Activated CD8-positive, alpha-beta memory T cell treated with anti-CD3 and anti-CD28 coated beads, Interleukin-2, amount 50 U/mL, for 48 hours (primary cell): ENCODE measurements at places on chromosomes 12 and 14.
A peak's percentile ranks its signal among the peaks of the same experiment; 100 is the strongest.

GRCh38 chr14:32203928-32204357, 874 bp upstream of the RNU6-8 start:
- no peak for DNase-seq

GRCh38 chr14:51004801-51005526, 60.7 kb upstream of the PYGL start:
- DNase-seq: no peak

DNA sequence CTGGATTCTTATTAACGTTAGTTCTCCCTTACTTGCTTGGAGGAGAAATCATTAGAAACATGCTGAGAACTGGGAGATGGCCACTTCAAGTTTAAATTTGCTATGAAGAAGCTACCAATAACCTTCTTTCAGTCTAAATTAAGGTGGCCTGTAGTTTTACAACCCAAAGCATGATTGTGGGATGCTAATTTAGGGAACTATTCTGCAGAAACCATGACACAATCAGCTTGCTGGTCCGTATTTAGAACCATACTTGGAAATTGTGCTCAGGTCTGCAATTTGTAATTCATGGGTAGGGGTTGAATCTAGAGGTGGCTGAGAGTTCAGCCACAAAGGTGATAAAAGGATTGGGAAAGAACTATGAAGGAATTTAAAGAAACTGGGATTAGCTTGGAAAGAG, 405.7 kb downstream of the RAD51B start:
- DNase-seq: no peak

GRCh38 chr12:7096006-7096932, 4.0 kb upstream of the C1R start:
- DNase-seq: no peak

- no peak for DNase-seq
These were observed 240.5 kb downstream of the TMEM132C start for GRCh38 chr12:128507470-128507869.

DNA sequence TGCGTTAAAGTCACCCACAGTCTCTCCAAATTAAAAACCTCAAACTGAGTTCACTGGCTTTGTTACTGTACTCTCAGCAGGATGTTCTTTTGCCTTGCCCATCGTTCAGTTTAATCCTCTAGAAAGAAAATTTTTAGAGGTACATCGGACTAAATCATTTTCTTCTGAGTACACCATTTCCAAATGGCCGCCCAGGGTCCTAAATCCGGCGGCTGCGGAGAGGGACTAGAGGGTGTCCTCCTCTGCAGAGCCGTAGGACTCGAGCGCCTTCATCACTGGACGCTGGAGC, 1.4 kb downstream of the LIN7A start:
- DNase-seq: no peak

DNA sequence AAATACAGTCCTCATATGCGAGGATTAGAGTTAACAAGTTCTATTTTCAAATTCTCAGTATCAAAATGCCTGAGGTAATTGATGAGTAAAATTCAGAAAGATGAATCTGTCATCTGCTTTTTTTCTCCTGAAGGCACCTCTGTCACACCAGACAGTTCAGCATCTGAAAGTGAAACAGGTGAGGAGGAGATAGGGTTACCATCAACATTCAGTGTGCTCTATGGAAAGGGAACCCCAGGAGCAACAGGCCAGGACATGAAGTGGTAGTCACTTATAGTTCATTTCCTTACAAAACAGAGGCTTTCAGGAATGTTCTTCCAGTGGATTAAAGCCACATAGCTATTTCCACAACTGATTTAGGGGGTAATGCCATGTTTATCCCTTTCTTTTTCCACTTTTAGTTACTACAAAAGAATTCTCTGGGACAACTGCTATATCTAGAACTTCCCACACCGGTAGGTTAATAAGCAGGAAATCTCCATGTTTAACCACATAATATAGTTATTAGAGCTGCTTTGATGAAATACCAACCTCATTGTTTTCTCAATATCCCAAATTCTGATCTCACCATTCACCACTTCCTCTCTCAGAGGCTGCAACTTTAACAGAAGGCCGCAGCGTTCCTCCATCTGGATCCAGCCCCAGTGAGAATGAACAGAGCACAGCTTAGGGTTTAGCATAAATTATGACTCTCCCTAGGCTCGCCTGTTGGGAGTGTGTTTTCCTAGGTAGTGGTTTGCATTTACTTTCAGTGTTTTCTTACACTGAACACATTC, 177.0 kb upstream of the CNTN1 start:
- no peak for DNase-seq

DNA sequence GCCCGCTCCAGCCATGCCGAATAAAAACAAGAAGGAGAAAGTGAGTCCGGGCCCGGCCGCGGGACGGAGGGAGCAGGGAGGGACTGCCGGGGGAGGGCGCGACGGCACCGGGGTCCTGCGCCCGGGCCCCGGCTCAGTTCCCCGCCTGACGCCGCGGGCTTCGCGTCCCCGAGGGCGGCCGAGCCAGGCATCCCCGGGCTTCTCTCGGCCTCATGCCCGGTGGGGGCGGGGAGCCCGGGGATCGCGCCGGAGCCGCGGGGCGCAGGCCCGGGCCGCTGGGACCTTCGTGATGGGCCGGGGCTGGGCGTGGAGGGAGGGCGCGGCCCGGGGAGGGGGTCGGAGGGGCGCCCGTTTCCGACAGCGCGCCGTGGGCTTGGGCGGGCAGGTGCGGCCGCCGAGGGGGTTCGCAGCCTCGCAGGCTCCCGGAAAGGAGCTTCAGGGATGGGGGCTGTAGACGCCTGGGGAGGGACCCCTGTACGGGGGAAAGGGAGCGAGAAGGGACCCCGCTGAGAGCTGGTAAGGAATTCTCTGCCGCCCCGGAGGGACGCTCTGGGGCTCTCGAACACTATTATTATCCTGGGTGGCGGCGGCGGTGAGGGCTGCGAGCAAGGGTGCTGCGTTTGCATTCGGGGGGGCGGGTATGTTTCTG, 496 bp downstream of the PPP2R5C start:
- peak; percentile 73 for DNase-seq

DNA sequence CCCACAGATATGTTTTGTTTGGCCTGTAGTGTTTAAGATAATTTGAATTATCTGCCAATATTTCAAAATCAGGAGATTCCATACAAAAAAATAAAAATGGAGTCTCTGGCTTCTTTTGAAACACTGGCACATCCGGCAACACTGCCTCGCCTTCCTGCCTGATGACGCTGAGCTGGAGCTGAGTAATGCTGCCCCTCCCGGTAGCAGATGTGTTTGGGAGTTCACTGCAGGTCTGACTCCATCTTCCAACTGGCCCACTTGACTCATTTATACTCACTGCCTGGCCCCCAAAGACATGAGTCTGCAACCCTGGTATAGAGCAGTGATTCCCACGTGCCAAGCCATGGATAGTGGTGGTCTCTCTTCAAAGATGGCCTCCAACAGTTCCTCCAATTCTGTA, 7.4 kb downstream of the CIT start:
- DNase-seq: no peak

DNA sequence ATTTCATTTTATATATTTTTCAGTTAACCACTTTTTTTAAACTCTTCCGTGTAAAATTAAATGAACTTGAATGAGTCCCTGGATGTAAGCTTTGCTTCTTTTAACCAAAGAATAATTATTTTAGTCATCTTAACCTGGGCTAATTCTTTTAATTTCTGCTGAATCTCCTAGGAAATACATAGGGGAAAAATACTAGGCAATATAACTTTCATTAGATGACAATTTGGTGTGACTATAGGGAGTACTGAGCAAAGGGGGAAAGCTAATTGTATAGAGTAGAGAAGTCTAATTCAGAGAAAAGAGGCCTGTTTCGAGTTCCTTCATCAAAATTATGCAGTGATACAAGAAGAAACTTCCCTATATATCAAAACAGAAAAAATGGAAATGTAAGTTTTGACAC, 388.1 kb downstream of the NOVA1 start:
- DNase-seq: no peak

GRCh38 chr12:124057691-124058090, 84.7 kb downstream of the ZNF664 start:
- no peak for DNase-seq

GRCh38 chr14:87899228-87899627, 93.8 kb downstream of the GALC start:
- no peak for DNase-seq

DNA sequence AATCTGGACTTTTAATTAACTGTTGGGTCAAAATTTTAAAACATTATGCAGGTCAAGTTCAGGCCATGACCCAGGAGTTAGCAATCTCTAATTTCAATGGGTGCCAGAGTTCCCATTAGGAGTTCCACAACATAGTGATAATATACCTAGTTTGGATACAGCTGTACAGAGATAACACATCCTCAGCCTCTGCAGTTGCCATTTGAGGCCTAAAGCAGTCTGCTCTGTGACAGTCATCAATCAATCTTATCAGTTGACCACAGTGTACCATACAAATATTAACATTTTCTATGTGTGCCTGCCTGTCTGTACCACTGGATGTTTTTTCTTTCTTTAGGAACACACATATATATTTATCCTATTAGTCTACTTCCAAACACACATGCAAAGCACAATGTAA, 54.0 kb upstream of the BBS10 start:
- DNase-seq: no peak

- no peak for DNase-seq
These were observed 86.4 kb downstream of the DICER1 start for GRCh38 chr14:95070748-95071435.

GRCh38 chr14:22882529-22883172, 371 bp upstream of the REM2 start:
- no peak for DNase-seq

GRCh38 chr12:40158592-40159111, 52.8 kb upstream of the SLC2A13 start:
- no peak for DNase-seq

DNA sequence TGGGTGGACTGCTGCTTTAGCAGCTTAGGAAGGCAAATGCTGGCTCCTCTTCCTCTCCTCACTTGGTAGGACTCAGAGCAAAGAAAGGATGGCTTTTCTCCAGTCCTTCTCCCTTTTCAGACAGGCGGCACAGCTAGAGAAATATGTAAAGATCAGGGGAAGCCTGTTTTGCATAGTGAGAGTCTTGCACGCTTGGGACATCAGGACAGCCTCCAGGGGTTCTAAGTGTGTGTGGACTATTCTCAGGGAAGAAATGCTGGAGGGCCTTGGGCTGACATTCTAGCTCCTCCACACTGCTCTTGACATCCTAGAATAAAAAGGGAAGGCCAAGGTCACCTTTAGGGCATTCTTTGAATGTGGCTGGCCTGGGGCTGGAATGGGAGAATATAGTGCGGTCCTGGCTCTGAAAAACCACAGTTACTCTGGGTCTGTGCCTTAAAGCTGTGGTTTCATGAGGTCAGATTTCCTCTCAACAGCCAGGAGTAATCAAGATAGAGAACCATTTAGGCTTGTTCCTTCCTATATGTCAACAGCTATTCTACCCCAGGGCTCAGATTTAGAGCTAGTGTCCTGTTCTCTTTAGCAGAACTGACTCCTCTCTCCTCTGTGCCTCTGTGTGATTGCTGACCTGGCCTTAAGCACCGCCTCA, 24.3 kb downstream of the CMA1 start:
- no peak for DNase-seq

DNA sequence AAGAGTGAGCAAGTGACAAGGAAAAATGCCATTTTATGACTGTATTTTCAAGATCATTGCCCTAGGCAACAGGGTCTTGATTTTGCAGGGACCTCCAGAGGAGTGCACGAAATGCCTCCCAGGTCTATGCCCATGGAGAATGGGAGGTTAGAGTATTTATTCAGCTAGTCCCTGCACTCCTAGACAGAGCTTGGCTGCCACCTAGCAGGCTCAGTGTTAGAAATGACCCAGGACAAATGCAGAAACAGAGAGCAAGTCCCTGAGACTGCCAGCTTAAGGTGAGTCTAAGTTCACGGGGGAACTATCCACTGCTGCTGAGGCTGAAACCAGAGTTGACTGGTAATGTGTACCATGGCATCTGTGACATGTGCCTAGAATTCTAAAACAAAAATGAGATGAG, 506.4 kb downstream of the MED13L start:
- no peak for DNase-seq

GRCh38 chr14:86505808-86506207, 975.9 kb downstream of the FLRT2 start:
- no peak for DNase-seq

- no peak for DNase-seq
These were observed 436 bp downstream of the ASB2 start for GRCh38 chr14:93975791-93976476.

- DNase-seq: no peak
These were observed 27.1 kb downstream of the CLIP1 start for GRCh38 chr12:122395319-122395718.

DNA sequence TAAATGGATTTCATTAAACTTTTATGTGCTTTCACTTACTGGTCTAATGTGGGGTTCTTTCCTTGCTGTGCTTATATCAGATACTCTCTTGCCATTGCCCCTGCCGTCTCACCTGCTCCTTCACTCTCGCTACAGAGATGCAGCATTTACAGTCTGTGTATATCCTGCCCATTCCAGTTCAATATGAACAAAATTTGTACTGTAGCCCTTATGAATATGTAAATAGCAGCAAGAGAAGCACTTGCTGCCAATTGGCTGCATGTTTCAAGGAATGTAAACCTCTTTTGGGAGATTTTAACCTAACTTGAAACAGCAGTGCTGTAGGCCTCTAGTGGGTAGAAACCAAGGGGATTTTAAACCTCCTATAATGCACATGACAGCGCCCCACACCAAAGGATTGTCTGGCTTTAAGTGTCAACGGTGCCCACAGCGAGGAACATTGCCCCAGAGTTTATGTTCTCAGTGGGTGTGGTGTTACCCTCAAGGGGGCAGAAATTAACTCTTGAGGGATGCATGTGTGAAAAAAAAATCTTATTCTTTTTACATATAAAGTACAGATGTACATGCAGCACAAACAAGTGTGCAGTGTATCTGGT, 19.1 kb downstream of the PCNX1 start:
- no peak for DNase-seq

DNA sequence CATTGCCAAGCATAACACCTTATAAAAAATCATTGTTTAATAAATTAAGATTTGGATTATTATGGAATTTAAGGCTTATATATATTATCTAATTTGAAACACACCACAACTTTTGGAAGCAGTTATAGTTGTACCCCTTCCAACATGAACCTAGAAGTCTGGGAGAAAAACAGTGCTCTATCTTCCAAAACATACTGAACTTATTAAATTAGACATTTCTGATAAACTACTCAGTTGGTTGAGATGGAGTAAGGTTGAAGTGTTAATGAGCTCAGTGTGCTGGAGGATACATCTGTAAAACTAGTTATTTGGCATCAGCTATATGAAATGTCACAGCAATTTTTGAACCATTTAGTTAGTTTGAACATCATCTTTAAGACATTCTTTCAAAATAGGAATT, 227.4 kb downstream of the ALX1 start:
- DNase-seq: no peak

- no peak for DNase-seq
These were observed 122.0 kb upstream of the ATXN7L3B start for GRCh38 chr12:74415633-74416032.

- no peak for DNase-seq
These were observed 234.0 kb downstream of the ADAMTS20 start for GRCh38 chr12:43318021-43318420.
